IPS DF 6.9 (cell line): ENCODE measurements at places on chromosomes 4 and X.

DNA sequence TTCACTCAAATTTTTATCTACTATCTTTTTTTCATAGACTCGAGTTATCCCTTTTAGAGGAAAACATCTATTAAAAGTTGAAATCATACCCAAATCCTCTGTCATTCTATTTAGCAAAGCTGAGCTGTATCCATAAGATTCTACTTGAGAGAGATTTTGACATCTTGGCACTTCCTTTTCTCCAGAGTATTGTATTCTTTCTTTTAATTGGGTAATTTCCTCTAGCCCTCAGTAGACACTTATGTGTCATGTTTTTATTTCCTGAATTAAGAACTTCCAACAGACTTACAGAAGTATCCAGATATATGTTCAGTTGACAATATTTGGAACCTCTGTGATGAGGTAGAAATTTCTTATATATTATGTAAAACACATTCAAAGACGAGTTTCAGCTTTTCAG, 201.6 kb upstream of the NR3C2 start:
- no peak for DNase-seq

- no peak for DNase-seq
Measured at GRCh38 chrX:151973851-151974335, 583 bp downstream of the GABRE start.

GRCh38 chr4:85823295-85823694, 348.3 kb downstream of the ARHGAP24 start:
- no peak for DNase-seq

- no peak for DNase-seq
Measured at GRCh38 chr4:153780876-153781275, 8.0 kb downstream of the SFRP2 start.

GRCh38 chrX:65932173-65933084, 107.5 kb downstream of the VSIG4 start:
- DNase-seq, result no peak

GRCh38 chr4:8283161-8283560, 13.6 kb downstream of the HTRA3 start:
- DNase-seq, result no peak

DNA sequence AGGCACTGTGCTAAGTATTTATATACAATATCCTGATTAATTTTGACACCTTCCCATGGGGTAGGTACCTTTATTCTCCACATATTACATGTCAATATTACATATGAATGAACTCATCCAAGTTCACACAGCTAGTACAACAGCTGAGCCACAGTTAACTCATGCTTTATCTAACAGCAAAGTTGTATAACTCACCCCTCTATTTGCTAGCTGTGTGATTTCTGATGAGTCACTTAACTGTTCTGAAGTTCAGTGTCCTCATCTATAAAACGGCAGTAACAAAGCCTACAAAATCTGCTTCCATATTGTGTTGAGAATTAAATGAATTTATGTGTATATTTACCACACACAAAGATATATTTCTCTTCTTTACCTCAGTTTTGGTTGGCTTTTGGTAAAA, 48.2 kb upstream of the KDR start:
- no peak for DNase-seq

- no peak for DNase-seq
Measured at GRCh38 chr4:75673959-75674328, 733 bp upstream of the G3BP2 start.
